ENCODE measurements at places on chromosomes 12 and 14.

DNA sequence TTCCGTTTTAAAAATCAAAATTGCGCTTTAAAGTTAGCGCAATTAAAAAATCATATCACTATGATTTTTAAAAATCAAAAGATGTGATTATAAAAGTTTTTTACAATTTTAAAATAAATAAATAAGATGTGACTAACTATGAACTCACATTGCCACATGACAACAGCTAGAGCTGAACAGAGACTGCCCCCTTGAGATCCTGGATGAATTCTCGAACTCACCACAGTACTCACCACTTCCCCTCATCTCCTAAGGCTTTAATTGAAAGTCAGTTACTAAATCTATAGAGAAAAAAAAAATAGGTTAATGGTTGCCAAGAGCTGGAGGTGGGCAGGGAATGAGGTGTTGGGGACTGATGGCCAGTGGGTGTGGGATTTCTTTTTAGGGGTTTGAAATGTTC, 384.2 kb downstream of the ZFP36L1 start:
- no peaks in the 10 kb centered on the region for H3K36me3 ChIP-seq
- no peak overlapping the region for H3K27ac ChIP-seq
- peaks cover 3% of the 10 kb centered on the region for H3K27me3 ChIP-seq
- peaks cover 54% of the 10 kb centered on the region for H3K4me1 ChIP-seq

DNA sequence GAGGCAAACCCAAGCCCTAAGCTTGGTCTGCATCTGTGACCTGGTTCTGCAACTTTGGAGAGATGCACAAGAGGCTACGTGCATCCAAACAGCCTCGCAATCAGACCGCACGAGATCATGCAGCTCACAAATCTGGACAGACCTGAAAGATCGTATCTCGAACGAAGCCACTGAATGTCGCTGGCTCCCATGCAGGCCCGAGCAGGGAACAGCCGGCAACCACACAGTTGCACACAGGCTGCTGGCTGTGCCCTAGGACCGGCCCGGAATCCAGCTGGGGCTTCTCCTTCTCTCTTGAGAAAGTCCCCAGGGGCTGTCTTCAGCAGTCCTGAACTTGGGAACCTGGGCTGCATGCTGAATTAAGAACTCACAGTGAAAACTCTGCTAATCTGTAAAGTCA, 27.9 kb downstream of the WNT5B start:
- H3K4me1 ChIP-seq, result peaks cover 23% of the 10 kb centered on the region
- no peak for DNase-seq
- no peaks in the 10 kb centered on the region for H3K36me3 ChIP-seq

GRCh38 chr12:57280211-57281062, 29.4 kb upstream of the STAC3 start:
- H3K27ac ChIP-seq, result peak overlapping the region; percentile 87
- peaks cover 83% of the 10 kb centered on the region for H3K36me3 ChIP-seq
- no peak for DNase-seq
- no peak overlapping the region for H3K4me3 ChIP-seq
- H3K4me1 ChIP-seq, result peaks cover 32% of the 10 kb centered on the region

DNA sequence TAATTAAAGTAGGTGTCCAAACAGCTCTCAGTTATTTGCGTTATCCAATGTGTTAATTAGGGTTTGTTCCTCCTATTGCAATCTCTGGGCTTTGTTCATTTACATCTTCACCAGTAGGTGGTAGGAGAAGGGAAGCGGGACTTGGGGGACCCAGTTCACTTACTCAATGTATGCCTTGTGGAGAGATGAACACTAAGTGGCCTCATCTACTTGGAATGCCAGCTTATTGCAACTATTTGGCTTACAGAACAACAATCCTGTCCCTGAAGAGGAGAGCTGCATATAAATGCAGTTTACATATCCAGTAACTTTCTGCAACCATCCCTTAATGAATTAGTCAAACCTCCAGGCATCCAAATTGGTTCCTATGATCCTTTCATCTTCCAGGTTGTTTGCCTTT, 417.1 kb upstream of the CCDC196 start:
- no peaks in the 10 kb centered on the region for H3K36me3 ChIP-seq
- DNase-seq, result no peak
- no peak overlapping the region for H3K27ac ChIP-seq
- no peak overlapping the region for H3K4me3 ChIP-seq

DNA sequence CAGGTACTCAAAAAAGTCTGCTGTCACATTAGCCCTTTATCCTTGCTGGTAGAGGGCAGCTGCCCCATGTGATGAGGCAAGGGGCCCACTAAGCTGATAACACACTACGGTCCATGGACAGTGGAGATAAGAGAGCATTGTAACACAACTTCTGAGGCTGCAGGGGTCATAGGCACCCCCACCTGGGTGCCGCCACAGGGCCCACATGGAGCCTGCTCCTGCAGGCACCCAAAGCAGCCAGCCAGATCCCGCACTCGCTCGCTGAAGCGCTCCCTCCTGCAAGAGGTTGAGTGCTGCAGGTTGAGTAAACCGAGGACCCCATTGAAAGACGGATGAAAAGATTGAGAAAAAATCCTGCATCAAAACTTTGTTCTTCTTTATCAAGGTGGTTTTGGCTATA, 566.3 kb upstream of the NOVA1 start:
- no peak overlapping the region for H3K4me3 ChIP-seq
- H3K27ac ChIP-seq, result no peak overlapping the region
- no peak for DNase-seq
- H3K4me1 ChIP-seq, result no peaks in the 10 kb centered on the region
- H3K36me3 ChIP-seq, result no peaks in the 10 kb centered on the region

- H3K27me3 ChIP-seq, result peaks cover 3% of the 10 kb centered on the region
- H3K36me3 ChIP-seq, result no peaks in the 10 kb centered on the region
- H3K27ac ChIP-seq, result no peak overlapping the region
- no peak overlapping the region for H3K4me3 ChIP-seq
These were observed 36.8 kb upstream of the SPTSSA start for GRCh38 chr14:34498684-34499412.

DNA sequence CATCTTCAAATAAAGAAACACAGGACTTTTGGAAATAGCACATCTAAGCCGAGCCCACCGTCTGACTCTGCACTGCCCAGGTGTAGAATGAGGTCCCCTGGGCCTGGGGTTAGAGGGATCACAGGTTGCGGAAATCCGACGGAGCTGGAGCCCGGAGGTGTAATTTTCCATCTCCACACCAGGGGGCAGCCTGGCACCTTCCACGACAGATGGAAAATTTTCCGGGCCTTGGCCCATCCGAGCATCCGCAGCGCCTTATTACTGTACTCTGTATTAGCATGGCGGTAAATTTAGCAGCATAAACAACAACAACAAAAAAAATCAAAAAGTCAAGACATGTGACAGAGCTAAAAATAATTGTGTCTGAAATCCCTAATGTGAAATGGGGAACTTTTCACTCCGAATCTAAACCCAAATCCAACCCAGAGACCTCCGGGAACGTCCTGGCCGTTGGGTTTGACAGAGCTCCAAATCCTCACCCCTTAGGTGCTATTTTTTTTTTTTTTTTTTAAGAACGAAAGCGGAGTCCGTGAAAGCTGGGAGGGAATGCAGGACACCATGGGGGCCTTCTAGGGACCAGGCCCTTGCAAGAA, 93.9 kb downstream of the KSR2 start:
- H3K36me3 ChIP-seq, result no peaks in the 10 kb centered on the region
- peaks cover 22% of the 10 kb centered on the region for H3K4me1 ChIP-seq
- H3K27me3 ChIP-seq, result peaks cover 17% of the 10 kb centered on the region
- peak overlapping the region; percentile 35 for H3K4me3 ChIP-seq
- no peak overlapping the region for H3K27ac ChIP-seq
- peak; percentile 83 for DNase-seq

- no peaks in the 10 kb centered on the region for H3K36me3 ChIP-seq
- H3K4me3 ChIP-seq, result no peak overlapping the region
These were observed 414.8 kb downstream of the SLC6A15 start for GRCh38 chr12:84497819-84498218.

GRCh38 chr12:13887779-13888388, 93.5 kb downstream of the GRIN2B start:
- H3K36me3 ChIP-seq, result no peaks in the 10 kb centered on the region
- no peak overlapping the region for H3K27ac ChIP-seq
- peaks cover 9% of the 10 kb centered on the region for H3K4me1 ChIP-seq
- H3K4me3 ChIP-seq, result no peak overlapping the region
- H3K27me3 ChIP-seq, result peaks cover 3% of the 10 kb centered on the region
- DNase-seq, result no peak

DNA sequence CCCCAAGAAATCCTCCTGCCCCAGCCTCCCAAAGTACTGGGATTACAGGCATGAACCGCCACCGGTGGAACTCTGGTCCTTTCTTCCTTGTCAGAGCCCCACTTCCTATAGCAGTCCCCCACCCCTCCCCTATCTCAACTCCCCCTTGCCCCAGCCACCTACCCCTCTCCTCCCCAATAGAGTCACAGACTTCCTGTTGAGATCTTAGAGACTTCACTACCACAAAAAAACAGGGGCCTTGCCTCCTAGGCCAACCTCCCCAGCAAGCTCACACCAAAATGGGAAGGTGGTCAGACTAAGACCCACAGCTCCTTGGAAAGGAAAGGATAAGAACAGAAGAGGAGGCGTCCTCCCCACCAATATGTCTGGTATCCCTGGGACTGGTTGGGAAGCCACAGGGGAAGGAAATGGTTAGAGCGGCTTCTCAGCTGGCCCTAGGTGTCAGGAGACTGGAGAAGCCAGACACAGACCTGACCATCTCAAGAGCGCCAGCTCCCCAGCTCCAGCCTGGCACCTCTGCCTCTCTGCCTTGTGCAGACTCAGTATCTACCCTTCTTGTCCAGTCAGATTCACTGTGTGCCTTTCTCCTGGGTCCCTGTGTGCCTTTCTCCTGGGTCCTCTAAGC, 8.5 kb downstream of the ITGB7 start:
- H3K4me3 ChIP-seq, result no peak overlapping the region
- no peaks in the 10 kb centered on the region for H3K36me3 ChIP-seq
- H3K27me3 ChIP-seq, result peaks cover 52% of the 10 kb centered on the region
- no peak overlapping the region for H3K27ac ChIP-seq
- DNase-seq, result no peak

DNA sequence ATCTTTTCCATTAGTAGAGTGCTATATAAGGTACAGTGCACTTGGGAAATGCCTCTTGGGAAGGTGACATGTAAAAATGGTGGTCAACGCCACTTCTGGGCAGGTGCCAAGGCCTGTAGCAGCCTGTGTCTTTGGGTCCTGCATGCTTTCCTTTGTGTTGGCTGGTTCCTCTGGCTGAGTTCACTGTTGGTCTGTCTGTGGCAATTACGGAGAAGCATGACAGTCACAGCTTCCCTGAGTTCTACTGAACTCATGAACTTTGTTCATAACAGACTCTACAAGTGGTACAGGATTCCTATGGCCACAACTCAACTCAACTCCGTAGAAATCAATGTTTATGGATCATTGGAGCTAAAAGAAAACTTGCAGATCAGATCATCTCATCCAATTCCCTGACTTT, 98.0 kb downstream of the CACNA1C start:
- H3K27me3 ChIP-seq, result peaks cover 10% of the 10 kb centered on the region
- no peak overlapping the region for H3K27ac ChIP-seq
- DNase-seq, result no peak
- H3K4me3 ChIP-seq, result no peak overlapping the region

- peaks cover 90% of the 10 kb centered on the region for H3K27me3 ChIP-seq
- no peaks in the 10 kb centered on the region for H3K36me3 ChIP-seq
- H3K27ac ChIP-seq, result no peak overlapping the region
- DNase-seq, result no peak
- H3K4me1 ChIP-seq, result peaks cover 74% of the 10 kb centered on the region
These were observed 2.9 kb downstream of the BCL11B start for GRCh38 chr14:99268810-99269707.
